NCI-H446 treated with DMSO at 0.1 percent for 48 hours (cell line): ENCODE measurements at places on chromosomes 7 and 10.

DNA sequence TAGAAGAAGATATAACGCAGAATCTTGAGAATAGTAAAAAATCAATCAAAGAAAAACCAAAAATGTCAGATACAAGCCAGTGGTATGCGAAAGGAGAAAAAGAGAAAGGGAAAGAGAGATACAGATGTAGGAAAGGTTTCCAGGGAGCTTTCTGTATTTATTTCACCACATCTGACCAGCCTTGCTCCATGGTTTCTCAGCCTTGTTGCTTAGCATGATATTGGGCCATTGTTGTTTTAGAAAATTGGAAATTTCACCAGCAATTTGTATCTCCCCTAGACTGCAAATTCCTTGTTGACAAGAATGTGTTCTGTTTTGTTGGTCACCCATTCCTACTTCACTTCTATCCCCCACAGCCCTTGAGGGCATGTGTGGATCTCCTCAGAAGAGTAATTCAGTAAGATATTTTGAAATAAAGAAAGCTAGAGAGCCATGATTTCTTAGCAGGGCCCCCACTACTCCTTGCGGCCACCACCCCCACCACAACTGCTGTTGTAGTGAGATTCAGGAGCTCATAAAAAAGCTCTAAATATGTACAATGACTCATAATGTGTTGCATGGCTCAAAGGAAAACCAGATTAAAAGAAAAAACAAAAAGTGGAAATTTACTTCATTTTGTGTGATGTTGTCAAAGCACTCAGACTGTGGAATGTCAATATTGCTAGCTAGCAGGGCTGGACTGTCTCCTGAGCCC is 138.7 kb downstream of the CHRM2 start:
- no peak for DNase-seq

DNA sequence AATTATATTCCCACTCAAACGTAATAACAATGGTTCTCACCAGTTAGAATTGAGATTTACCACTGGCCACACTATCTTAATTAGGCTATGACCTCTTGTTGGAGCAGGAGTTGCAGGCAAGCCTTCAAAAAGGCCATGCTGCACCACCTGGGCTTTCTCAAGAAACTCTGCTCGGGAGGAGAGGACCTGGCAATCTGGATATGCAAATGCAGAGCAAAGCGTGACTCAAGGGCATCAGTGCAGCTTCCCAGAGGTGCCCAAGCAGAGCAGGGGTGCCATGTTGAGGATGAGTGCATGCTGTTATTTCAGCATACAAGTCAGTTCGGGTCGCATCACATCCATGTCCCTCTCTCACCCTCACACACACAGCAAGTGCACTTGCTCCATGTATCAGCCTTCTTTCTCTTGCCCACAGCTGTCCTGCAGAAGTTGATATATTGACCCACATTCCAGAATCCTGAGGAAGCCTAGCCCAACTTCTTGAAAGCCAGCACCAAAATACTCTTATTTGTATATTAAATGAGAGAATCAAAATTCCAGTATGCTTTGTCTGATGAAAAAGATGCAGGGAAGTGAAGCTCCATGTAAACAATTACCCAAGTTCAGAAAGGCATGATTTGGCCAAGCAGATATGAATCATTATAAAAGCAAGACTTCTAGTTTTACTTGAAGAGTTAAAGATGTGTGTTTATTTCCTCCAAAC is 55.7 kb upstream of the IL6 start:
- no peak for DNase-seq

GRCh38 chr10:70626056-70626455 is 23.5 kb upstream of the PRF1 start:
- no peak for DNase-seq

DNA sequence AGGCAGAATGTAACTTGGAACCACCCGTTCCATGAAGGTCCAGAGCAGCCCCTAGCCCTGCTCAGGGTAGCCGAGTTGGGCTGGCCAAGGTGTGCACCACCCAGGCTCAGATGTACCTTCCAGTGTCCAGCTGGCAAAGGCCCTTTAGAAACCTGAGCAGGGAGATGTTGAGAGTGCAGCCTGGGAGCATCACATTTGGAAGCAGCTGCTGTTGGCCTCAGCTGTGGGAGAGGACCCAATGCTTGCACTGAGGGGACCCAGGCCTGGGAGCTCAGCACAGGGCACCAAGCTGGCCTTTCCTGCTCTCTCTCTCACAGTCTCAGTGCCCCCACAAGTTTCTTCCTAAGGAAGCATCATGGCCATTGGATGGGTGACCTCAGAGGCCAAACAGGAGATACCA is 33.5 kb downstream of the ANXA8 start:
- no peak for DNase-seq

DNA sequence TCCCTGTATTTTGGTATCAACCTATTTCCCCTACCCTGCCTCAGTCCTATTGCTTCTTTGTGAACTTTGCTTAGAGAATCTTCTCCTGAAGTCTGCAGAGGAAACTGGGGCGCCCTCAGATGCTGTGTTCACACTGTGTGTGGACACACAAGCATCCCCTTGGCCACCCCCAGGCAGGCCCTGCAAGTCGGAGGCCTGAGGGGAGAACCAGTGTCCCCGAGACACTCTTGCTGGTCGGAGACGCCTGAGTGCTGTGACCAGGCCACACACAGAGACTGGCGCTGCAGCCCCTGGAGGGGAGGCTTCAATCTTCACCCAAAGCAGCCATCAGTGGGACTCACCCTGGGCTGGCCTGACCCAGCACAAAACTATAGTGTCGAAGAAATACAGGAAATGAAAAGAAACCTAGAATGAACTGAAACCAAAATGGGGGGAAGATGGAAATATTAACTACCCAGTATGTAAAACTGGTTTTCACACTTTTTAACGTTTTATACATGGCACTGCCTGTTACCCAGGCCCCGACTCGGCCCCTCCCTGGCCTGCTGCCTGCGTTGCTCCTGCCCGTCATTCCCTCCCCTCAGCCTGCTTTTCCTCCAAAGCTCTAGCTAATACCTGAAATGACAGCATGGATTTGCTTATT is 48.4 kb upstream of the FAM20C start:
- DNase-seq: no peak

DNA sequence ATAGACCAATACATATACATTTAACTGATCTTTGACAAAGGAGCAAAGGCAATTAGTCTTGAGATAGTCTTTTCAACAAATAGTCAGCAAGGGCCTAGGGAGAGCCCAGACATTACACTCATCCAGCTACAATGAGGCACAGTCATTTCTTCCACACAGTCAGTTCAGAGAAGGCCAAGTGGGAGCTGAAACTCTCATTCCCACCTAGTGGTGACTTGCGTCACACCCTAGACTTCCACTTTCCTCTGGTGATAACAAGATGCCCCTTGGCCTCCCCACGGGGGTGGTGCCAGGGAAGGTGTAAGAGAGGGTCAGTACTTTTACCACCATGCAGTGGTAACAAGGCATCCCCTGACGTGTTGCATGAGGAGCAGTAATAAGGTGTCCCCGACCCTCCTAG is 8.0 kb downstream of the FRMPD2 start:
- no peak for DNase-seq

DNA sequence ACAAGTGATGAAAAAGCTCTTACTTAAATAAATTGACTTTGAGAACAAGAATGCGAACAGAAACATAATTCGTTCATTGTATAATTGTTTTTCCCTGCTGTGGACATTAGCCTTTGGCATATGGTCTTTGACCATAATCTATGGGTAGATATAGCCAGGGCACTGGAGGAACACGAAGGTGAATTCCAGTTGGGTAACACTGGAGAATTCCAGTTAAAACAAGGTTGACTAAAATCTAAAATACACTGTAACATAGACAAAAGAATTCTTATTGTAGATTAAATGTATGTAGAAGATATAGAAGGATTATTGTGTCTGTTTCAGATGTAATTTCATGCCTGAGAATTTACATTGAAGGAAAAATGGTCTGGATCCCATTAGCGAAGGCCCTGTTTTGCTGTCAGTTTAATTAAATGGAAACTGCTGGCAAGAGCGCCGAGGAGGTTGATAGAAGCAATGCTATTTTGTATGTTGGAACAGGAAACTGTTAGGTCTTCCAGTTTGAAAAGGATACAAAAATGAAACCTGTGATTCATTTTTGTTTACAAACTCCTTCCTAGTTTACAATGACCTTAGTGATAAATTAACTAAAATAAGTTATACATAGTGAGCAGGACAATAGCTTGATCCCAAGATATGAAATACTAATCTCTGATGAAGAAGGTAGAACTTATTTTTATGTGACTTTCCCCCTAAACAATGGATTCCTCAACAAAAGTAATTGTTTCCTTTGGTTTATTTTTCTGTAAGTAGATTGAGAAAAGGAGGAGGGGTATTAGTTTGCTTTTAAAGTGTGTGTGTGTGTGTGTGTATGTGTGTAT is 68.9 kb downstream of the ARID5B start:
- DNase-seq: no peak

DNA sequence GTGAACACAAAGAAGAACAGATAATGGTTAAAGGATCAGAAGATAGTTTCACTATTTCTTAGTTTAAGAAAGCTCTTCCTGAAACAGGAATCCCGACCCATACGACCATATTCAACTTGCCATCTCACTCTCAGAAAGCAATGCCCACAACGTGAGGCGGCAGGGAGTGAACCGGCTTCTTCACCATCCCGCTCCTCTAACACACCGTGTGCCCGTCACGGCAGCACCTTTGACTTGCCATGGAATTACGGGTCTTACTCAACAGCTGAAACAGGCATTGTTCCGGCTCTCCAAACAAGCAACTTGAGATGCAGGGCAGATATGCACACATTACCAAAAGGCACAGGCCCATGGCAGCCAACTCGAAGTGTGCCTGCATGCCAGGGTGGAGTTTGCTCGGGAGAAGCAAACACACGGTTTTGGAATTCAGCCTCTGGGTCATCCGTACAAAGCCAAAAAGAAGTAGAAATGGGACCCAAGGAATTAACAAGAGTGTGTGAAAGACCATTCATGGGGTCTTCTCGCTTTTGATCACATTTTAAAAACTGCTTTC is 293.6 kb downstream of the DNAJB6 start:
- DNase-seq: no peak

- no peak for DNase-seq
These were observed 36.2 kb upstream of the CCDC7 start for GRCh38 chr10:32409741-32410140.
